ENCODE measurements at places on chromosomes 16 and 17. TPM values are rescaled to one million over a fixed set of nuclear protein-coding genes. Genes with fewer than 3 reads are reported as not detected.

PIRT gene
- not detected for total RNA-seq

DNA sequence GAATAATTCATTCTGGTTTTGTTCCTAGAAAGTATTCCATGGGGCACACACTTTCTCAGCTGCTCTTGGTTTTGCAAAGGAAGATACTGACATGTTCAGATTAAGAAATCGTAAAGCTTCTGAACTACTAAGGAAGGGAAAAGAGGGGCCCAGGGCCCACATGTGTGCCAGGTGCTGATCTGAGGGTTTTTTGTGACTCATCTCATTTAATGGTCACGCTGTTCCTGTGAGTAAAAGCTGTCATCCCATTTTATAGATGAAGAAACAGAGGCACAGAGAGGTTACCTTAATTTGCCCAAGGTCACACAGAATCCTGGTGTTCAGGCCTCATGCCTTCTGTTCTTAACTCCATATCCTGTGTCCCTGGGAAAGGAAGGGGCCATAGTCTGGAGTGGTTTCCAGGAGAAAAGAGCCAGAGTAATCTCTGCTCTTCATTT is 113.2 kb downstream of the MSI2 start:
- DNase-seq: no peak

CHD9NB gene
- 1.2 TPM for total RNA-seq

SRSF2 gene
- 422 TPM for total RNA-seq

SULT1A4 gene
- 7.2 TPM for total RNA-seq

KRTAP3-3 gene
- total RNA-seq: not detected

DNA sequence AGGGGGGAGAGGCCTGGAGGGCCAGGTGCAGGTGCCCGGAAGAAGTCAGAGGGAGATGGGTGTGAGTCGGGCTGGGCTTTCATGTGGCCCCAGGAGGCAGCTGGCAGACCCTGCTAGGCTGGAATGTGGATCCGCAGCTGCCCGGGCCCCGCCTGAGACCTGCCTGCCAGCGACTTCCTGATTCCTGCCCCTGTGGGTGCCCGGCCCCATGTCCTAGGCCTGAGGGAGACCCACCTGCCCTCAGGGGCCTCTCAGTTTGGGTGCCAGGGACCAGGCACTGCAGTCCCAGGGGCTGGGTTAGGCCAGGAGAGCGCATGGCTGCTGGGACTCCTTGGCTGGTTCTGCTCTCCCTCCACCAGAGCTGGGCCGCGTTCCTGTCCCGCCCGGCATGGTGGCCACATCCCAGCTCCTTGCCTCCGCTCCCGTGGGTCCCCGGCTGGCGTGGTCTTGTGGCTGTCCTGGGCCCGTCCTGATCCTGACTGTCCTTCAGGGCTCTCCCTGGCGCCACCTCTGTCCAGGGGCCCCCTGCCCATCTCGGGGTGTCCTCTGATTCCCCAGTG is 22.1 kb upstream of the SPNS2 start:
- DNase-seq: no peak

HAS3 gene
- total RNA-seq: 140 TPM

DNA sequence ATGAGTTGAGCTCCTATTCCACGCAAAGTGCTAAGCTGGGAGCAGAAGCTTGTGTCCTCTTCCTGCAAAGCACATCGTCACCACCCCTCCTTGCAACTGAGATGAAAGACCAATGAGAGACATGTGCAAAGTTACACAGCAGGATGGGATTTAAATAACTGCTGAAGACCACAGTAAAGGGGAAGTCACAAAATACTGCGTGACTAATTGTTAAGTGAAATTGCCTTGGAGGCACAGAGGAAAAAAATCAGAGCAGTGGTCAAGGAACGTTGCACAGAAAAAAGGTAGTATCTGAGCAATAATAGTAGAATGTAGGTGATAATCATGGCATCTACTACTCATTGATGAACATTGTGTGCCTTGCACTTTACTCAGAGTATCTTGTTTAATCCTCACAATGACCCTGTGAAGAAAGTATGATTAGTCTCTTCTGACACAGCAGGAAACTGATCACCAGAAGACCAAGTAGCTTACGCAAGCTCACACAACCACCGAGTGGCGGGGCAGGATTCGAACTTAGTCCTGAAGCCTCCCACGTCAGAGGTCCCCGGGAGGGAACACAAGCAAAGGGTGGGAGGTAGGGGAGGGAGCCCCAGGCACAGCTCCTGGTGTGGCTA is 15.4 kb upstream of the MYO18A start:
- DNase-seq: no peak

TP53TG3 gene
- total RNA-seq: not detected

CFAP97D1 gene
- total RNA-seq: 0.15 TPM

FBXW10 gene
- not detected for total RNA-seq

RRAD gene
- total RNA-seq: 2.2 TPM

GRCh38 chr16:66473654-66474519 is 46.8 kb downstream of the BEAN1 start:
- no peak for DNase-seq

CES3 gene
- total RNA-seq: 10.8 TPM

- no peak for DNase-seq
Measured at GRCh38 chr17:34639706-34640425, 60.5 kb downstream of the TMEM132E start.

- DNase-seq: no peak
Measured at GRCh38 chr16:74461826-74462225, 40.5 kb upstream of the CLEC18B start.

- no peak for DNase-seq
Measured at GRCh38 chr17:66450852-66451158, 148.4 kb downstream of the PRKCA start.

- DNase-seq: no peak
Measured at GRCh38 chr17:57278740-57279387, 22.5 kb downstream of the MSI2 start.

DNA sequence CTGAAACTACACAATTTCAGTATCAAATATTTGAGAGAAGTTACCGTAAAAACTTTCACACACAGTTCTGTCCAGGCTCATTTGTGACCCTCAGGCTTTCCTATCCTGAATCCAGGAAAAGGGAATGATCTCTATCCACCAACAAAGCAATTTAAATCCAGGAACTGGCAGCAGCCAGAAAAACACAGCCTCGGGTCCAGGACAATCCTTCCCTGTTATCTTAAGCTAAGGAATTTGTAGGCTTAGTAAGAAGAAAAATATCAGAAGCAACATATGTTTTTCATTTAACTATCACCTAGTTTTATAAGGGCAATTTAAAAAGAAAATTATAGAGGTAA is 47.1 kb downstream of the TEX2 start:
- DNase-seq: no peak

GRCh38 chr16:28087675-28088300 is 24.3 kb upstream of the GSG1L start:
- DNase-seq: no peak

- no peak for DNase-seq
Measured at GRCh38 chr16:27485126-27485525, 64.6 kb downstream of the GTF3C1 start.

DNA sequence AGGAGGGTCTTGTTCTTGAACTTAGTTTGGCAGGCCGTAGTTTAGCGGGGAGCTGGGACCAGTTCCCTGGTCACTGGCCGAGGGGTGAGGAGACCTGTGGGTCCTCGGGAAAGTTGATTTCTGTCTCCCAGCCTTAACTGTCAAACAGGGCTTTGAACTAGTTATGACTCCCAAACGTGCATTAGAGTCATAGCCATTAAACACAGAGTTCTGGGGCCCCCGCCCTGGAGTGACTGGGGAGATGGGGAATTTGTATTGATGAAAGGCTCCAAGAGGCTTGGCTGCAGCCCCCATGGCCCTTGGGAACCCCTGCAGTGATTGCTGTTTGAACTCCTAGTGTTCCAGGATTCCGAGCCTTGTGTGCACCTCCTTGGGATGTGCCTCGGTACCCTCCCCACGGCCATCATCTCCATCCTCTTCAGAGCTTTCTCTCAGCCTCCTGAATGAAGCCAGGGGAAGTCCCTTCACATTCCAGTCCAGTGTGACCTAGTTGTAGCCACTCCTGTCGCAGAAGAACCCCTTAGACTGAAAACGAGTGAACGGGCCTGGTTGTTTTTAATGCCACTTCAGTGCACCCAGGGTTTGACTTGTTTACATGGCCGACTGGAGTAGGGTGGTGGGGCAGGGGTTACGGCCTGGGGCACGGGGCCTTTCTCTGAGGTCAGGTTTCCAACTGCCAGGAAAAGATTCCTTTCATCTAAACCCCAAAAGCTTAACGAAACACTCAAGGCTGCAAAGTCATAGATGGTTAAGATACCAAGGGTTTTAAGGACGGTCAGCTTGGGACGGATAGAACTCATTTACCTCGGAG is 1.4 kb downstream of the MPRIP start:
- no peak for DNase-seq

Data from HCT116 (cell line).